GM23338 (cell line): ENCODE measurements at places on chromosomes 12 and 14. TPM values are rescaled to one million over a fixed set of nuclear protein-coding genes. Genes with fewer than 3 reads are reported as not detected.
A peak's percentile ranks its signal among the peaks of the same experiment; 100 is the strongest.

GRCh38 chr12:45008211-45008610, 42.7 kb downstream of the DBX2 start:
- H3K4me3 ChIP-seq = no peak overlapping the region
- peaks cover 6% of the 10 kb centered on the region; the same call in 1 of the 2 replicates for H3K4me1 ChIP-seq
- no peaks in the 10 kb centered on the region for H3K27me3 ChIP-seq
- DNase-seq = no peak
- H3K27ac ChIP-seq = no peak overlapping the region

GRCh38 chr14:76962303-76962660, 66.2 kb downstream of the IRF2BPL start:
- no peak for DNase-seq
- H3K4me1 ChIP-seq = peaks cover 59% of the 10 kb centered on the region
- peak overlapping the region; percentile 47 for H3K4me3 ChIP-seq
- H3K36me3 ChIP-seq = no peaks in the 10 kb centered on the region
- H3K27me3 ChIP-seq = no peaks in the 10 kb centered on the region

Gene LRP1
- total RNA-seq = 130 and 145 TPM in 2 replicates

DNA sequence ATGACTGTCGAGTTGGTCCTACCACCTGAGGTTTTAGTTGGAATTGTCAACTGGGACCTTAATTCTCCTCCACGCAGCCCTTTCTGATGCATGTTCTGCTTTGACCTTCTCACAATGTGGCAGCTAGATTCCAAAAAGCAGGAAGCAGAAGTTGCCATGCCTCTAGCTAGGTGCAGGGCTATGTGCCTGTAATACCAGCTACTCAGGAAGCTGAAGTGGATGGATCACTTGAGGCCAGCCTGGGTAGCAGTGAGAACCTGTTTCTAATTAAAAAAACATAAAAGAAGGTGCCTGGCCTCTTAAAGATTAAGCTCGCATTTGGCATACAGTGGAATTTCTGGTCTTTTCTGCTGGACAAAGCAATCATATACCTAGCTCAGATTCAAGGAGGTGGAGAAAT, 77.1 kb downstream of the FGD4 start:
- H3K27ac ChIP-seq = peak overlapping the region; percentile 86
- no peaks in the 10 kb centered on the region for H3K27me3 ChIP-seq
- DNase-seq = no peak
- H3K4me1 ChIP-seq = peaks cover 9% of the 10 kb centered on the region; the same call in 1 of the 2 replicates
- H3K36me3 ChIP-seq = no peaks in the 10 kb centered on the region
- no peak overlapping the region for H3K4me3 ChIP-seq

Gene DEPDC4
- total RNA-seq = 2.2 and 2.5 TPM in 2 replicates

Gene POTEG
- total RNA-seq = not detected in 2 replicates

- H3K4me3 ChIP-seq = no peak overlapping the region
- no peak for DNase-seq
- no peak overlapping the region for H3K27ac ChIP-seq
- no peaks in the 10 kb centered on the region for H3K4me1 ChIP-seq
These were observed 141.9 kb downstream of the DPF3 start for GRCh38 chr14:72752034-72752412.

Gene ANKRD33
- total RNA-seq = 0.27 and 1.7 TPM in 2 replicates

Gene ATF7
- total RNA-seq = 13.2 and 13.9 TPM in 2 replicates

Gene VDR
- total RNA-seq = 1.1 and 1.4 TPM in 2 replicates

DNA sequence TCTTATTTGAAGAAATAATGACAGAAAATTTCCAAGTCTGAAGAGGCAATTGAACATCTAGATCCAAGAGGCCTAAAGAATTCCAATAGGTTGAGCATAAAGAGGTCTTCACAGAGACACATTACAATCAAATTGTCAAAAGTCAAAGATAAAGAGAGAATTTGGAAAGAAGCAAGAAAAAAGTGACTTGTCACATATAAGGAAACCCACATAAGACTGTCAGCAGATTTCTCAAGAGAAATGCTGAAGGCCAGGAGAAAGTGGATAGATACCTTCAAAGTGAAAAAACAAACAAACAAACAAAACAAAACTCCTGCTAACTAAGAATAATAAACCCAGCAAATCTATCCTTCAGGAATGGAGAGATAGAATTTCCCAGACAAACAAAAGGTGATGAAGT, 118.1 kb upstream of the LGR5 start:
- no peaks in the 10 kb centered on the region for H3K36me3 ChIP-seq
- no peaks in the 10 kb centered on the region for H3K4me1 ChIP-seq
- no peak overlapping the region for H3K27ac ChIP-seq
- H3K27me3 ChIP-seq = no peaks in the 10 kb centered on the region
- H3K4me3 ChIP-seq = no peak overlapping the region

DNA sequence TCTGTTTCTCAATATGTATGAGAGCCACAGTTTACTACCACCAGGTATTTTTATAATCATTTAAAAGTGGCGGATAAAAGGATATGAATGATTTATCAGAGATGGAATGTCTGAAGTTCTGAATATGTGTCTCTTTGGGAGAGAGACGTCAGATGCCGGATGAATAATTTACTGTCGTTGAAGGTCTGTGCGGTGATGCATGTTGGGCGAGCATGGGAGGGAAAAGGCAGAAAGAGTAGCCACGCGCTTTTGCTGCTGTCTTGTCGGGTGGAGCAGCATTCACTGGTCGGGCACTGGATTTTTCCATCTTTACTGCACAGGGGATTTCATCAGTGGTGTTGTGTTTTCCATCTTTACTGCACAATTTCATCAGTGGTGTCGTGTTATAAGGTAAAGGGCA, 65.6 kb downstream of the SYNE2 start:
- H3K4me3 ChIP-seq = no peak overlapping the region
- H3K36me3 ChIP-seq = no peaks in the 10 kb centered on the region
- no peak overlapping the region for H3K27ac ChIP-seq
- H3K27me3 ChIP-seq = no peaks in the 10 kb centered on the region
- no peak for DNase-seq

- H3K27me3 ChIP-seq = no peaks in the 10 kb centered on the region
- H3K4me1 ChIP-seq = peaks cover 11% of the 10 kb centered on the region; the same call in 1 of the 2 replicates
These were observed 143.0 kb downstream of the TMTC1 start for GRCh38 chr12:29640589-29641345.

Gene SYNE2
- 86.5 and 100 TPM in 2 replicates for total RNA-seq

DNA sequence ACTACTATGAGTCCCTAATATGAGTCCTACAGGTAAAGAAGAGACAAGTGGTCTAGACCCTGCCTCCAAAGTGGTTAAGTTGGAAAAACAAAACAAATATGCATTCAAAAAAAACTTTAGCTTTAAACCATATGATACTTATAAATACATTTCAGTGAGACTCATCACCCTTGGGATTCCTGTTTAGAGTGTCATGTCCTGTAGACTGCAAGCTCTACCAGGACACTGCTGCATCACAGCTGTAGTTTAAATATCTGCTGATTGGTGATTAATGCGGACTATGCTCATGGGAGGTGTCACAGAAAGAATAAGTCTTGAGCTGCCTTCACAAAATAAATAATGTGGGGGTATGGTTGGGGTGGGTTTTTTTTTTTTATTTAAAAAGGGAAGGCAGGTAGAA, 8.8 kb upstream of the LGR5 start:
- no peak for DNase-seq
- no peak overlapping the region for H3K4me3 ChIP-seq
- no peaks in the 10 kb centered on the region for H3K4me1 ChIP-seq
- H3K27me3 ChIP-seq = no peaks in the 10 kb centered on the region
- peaks cover 10% of the 10 kb centered on the region; the same call in 1 of the 2 replicates for H3K36me3 ChIP-seq

GRCh38 chr12:29782285-29782870, 1.4 kb downstream of the TMTC1 start:
- DNase-seq = peak; percentile 58
- peak overlapping the region; percentile 81 for H3K4me3 ChIP-seq
- H3K4me1 ChIP-seq = peaks cover 16% of the 10 kb centered on the region
- no peak overlapping the region for H3K27ac ChIP-seq
- peaks cover 31% of the 10 kb centered on the region for H3K27me3 ChIP-seq
- peaks cover 8% of the 10 kb centered on the region; the same call in 1 of the 2 replicates for H3K36me3 ChIP-seq

Gene KLRC2
- not detected in 2 replicates for total RNA-seq

Gene COX8C
- not detected in 2 replicates for total RNA-seq

Gene RIMKLB
- 94.8 and 104 TPM in 2 replicates for total RNA-seq

GRCh38 chr12:26496170-26496569, 300.8 kb downstream of the SSPN start:
- H3K4me1 ChIP-seq = peaks cover 3% of the 10 kb centered on the region; the same call in 1 of the 2 replicates
- DNase-seq = no peak
- no peak overlapping the region for H3K4me3 ChIP-seq
- H3K27ac ChIP-seq = no peak overlapping the region
- peaks cover 10% of the 10 kb centered on the region for H3K36me3 ChIP-seq
- no peaks in the 10 kb centered on the region for H3K27me3 ChIP-seq

Gene NUAK1
- 15.4 and 16.9 TPM in 2 replicates for total RNA-seq

Gene CYP27B1
- total RNA-seq = 2.7 and 6.8 TPM in 2 replicates

GRCh38 chr12:77968571-77968970, 137.9 kb downstream of the NAV3 start:
- no peak for DNase-seq
- H3K4me3 ChIP-seq = no peak overlapping the region
- no peak overlapping the region for H3K27ac ChIP-seq
- H3K4me1 ChIP-seq = peaks cover 7% of the 10 kb centered on the region; the same call in 1 of the 2 replicates
- no peaks in the 10 kb centered on the region for H3K27me3 ChIP-seq
- no peaks in the 10 kb centered on the region for H3K36me3 ChIP-seq

DNA sequence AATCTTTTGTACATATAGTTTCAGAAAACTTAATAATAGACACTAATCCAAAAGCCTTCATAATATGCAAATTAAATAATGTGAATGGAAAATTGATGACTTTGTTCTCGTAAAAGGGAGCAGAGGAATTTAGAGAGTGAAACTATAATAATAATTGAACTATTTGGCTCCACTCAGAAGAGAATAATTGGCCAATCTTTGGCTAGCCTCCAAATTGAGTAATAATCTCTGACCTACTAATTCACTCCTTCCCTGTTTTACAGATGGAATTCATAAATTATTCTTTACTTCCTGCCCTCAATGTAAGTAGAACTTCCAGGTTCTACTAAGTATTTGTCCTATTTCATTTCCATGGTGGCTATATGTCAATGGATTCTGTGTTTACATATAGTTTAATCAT, 15.8 kb downstream of the TRIM9 start:
- H3K27me3 ChIP-seq = no peaks in the 10 kb centered on the region
- DNase-seq = no peak
- H3K4me1 ChIP-seq = no peaks in the 10 kb centered on the region
- H3K27ac ChIP-seq = no peak overlapping the region

- H3K4me1 ChIP-seq = no peaks in the 10 kb centered on the region
- H3K4me3 ChIP-seq = no peak overlapping the region
- DNase-seq = no peak
- H3K27ac ChIP-seq = no peak overlapping the region
- no peaks in the 10 kb centered on the region for H3K36me3 ChIP-seq
- H3K27me3 ChIP-seq = no peaks in the 10 kb centered on the region
These were observed 87.5 kb upstream of the MON2 start for GRCh38 chr12:62379026-62379722.

Gene KRT73
- total RNA-seq = not detected in 2 replicates

Gene ERBB3
- total RNA-seq = 44.4 and 54.4 TPM in 2 replicates

- H3K4me1 ChIP-seq = peaks cover 8% of the 10 kb centered on the region
- no peak overlapping the region for H3K27ac ChIP-seq
- H3K27me3 ChIP-seq = no peaks in the 10 kb centered on the region
These were observed 493.5 kb upstream of the RGS6 start for GRCh38 chr14:71438684-71439083.

- no peak overlapping the region for H3K4me3 ChIP-seq
- no peak overlapping the region for H3K27ac ChIP-seq
- DNase-seq = no peak
- no peaks in the 10 kb centered on the region for H3K27me3 ChIP-seq
- peaks cover 28% of the 10 kb centered on the region for H3K4me1 ChIP-seq
- no peaks in the 10 kb centered on the region for H3K36me3 ChIP-seq
These were observed 9.1 kb downstream of the GSG1 start for GRCh38 chr12:13094367-13094766.

DNA sequence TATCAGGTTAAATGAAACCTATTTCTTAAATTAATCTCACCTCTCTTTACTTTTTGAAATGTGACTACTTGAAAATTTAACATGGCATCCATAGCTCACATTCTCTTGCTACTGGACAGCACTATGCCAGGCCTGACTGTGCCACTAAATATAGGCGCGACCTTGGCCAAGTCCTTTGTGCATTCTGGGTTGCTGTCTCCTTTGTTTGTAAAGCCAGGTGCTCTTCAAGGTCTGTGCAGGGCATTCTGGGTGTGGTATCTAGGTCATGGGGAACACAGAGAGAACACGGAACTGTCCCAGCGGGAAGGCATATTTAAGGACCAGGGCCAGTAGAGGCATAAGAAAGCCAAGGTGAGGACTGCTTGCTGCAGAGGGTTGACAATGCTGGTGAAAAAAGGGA, 121.2 kb downstream of the ZNF664 start:
- no peak overlapping the region for H3K27ac ChIP-seq
- peaks cover 5% of the 10 kb centered on the region; the same call in 1 of the 2 replicates for H3K4me1 ChIP-seq
- H3K36me3 ChIP-seq = peaks cover 5% of the 10 kb centered on the region; the same call in 1 of the 2 replicates
- H3K4me3 ChIP-seq = no peak overlapping the region

Gene NKX2-1
- not detected in 2 replicates for total RNA-seq

GRCh38 chr12:28795311-28795710, 353.8 kb upstream of the FAR2 start:
- H3K27ac ChIP-seq = no peak overlapping the region
- no peaks in the 10 kb centered on the region for H3K27me3 ChIP-seq
- DNase-seq = no peak

GRCh38 chr14:83171761-83172160, 1638.1 kb upstream of the SEL1L start:
- H3K4me3 ChIP-seq = no peak overlapping the region
- DNase-seq = no peak
- H3K4me1 ChIP-seq = no peaks in the 10 kb centered on the region

DNA sequence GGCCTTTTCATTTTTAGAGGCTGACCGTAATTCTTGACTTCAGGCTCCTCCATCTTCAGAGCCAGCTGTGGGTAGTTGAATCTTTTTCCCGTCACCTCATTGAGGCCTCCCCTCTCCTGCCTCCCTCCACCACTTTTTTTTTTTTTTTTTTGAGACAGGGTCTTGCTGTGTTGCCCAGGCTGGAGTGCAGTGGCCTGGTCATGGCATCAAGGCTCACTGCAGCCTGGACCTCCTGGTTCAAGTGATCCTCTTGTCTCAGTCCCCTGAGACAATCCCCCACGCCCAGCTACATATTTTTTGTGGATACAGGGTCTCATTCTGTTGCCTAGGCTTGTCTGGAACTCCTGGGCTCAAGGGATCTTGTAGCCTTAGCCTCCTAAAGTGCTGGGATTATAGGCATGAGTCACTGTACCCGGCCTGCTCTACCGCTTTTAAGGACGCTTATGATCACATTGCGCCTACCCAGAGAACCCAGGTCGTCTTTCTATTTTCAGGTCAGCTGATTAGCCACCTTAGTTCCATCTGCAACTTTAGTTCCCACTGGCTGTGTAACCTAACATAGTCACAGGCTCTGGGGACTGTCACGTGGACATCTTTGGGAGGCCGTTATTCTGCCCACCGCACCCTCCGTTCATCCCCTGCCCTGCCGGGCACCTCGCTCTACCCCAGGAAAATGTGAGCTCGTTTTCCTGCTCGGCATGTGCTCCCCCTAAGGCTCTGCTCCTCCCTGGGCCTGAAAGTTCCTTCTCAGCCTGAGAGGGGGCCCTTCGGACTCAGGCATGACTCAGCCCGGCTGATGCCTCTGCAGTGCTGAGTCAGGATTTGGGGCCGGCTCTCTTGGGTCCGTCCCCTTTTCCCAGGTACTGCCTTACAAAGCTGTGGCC, 13.4 kb downstream of the TNFAIP2 start:
- peaks cover 32% of the 10 kb centered on the region for H3K27me3 ChIP-seq
- H3K36me3 ChIP-seq = no peaks in the 10 kb centered on the region
- DNase-seq = peak; percentile 84
- H3K4me3 ChIP-seq = no peak overlapping the region
- peaks cover 16% of the 10 kb centered on the region for H3K4me1 ChIP-seq

Gene STXBP6
- total RNA-seq = 19.7 and 23.8 TPM in 2 replicates

Gene FAM186B
- total RNA-seq = 0.08 and 0.38 TPM in 2 replicates

Gene TNFRSF1A
- total RNA-seq = 36.7 and 43.4 TPM in 2 replicates

GRCh38 chr12:123142518-123142840, 8.4 kb downstream of the PITPNM2 start:
- H3K4me1 ChIP-seq = peaks cover 13% of the 10 kb centered on the region
- H3K4me3 ChIP-seq = no peak overlapping the region
- H3K36me3 ChIP-seq = no peaks in the 10 kb centered on the region
- H3K27ac ChIP-seq = no peak overlapping the region
- H3K27me3 ChIP-seq = peaks cover 5% of the 10 kb centered on the region; the same call in 1 of the 2 replicates

Gene RPS6KL1
- 6.5 and 11.6 TPM in 2 replicates for total RNA-seq
